ENCODE measurements at places on chromosomes 16 and 17.

DNA sequence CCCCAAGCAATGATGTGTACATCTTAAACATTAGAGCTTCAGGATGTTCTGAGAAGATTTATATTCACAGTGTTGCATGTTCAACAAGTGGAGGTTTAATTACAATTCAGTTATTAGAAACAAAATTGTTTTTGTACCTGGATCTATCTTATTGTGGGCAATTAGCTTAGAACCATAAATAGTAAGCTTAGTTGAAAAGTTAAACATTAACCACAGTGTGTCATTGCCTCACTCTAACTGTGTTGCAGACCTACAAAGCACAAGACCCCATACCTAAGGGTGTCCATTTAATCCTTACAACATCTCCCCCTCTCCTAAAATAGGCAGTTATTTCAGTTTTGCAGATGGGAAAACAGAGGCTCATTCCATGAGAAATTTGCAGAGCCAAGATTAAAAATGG lies 632.0 kb upstream of the SOX9 start:
- DNase-seq, result no peak

DNA sequence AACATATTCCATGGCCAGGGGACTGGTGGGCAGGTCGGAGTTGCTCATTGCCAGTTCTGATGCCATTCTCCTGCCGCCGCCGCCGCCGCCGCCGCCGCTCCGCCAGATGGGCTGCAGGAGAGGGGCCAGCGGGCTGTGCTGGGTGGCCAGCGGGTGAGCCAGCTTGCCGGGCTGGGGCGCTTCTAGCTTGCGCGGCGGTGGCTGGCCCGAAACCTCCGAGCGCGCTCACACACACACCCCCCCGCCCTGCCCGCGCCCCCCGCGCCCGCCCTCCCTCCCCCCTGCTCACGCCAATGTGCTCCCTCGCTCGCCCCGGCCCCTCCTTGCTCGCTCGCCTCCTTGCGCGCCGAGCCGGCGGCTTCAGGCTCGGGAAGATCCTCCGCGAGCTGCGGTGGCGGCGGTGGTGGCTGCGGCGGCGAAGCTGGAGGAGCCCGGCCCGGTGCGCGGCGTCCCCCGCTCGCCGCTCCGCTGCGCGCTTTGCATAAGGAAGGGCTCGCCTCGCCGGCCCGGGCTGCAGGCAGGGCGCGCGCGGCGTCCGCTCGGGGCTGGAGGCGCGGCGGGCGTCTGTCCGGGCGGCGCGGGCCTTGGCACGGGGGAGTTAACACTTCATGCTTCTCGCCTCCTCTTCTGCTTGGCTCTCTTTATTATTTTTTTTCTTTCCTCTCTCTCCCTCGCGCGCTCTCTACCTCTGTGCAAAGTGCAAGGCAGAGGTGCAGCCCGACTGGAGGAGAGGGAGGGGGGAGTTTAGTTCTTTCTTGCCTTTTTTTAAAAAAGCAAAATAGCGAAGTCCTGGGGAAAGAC lies 500 bp downstream of the MAF start:
- no peak for DNase-seq

- no peak for DNase-seq
Measured at GRCh38 chr16:61820398-61820797, 215.8 kb downstream of the CDH8 start.

GRCh38 chr16:89359264-89360147 lies 130.9 kb downstream of the ANKRD11 start:
- DNase-seq, result no peak

DNA sequence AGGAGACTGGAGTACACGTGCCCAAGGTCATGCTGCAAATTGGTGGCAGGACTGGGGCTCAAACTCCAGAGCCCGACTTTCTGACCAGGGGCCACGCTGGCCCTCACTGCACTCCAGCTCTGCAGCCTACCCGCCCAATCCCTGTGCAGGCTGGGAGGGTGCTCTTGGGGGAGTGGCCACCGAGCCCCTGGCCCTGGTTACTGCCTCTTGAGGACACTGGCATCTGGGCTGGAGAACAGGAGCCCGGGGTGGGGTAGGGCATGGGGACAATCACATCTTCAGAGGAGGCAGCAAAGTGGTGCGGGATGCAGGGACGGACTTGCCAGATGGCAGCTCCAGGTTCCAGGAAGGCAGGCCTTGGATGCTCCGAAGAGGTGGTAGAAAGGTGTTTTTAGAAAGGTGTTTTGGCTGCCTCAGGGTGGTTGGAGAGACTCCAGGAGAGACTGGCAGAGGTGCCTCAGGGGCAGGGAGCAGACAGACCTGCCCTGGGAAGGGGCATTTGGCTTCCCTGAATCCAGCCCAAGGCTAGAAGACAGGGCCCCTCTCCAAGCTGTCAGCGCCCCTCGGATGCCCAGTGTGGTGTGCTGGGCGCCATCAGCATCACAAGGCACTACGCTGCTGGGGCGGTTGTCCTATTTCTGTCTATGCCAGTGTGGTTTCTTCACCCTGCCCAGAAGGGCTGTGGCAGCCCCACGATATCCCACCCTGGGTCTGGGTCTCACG lies 220.6 kb downstream of the NTN1 start:
- no peak for DNase-seq
